ENCODE measurements at places on chromosomes 5 and 9.

DNA sequence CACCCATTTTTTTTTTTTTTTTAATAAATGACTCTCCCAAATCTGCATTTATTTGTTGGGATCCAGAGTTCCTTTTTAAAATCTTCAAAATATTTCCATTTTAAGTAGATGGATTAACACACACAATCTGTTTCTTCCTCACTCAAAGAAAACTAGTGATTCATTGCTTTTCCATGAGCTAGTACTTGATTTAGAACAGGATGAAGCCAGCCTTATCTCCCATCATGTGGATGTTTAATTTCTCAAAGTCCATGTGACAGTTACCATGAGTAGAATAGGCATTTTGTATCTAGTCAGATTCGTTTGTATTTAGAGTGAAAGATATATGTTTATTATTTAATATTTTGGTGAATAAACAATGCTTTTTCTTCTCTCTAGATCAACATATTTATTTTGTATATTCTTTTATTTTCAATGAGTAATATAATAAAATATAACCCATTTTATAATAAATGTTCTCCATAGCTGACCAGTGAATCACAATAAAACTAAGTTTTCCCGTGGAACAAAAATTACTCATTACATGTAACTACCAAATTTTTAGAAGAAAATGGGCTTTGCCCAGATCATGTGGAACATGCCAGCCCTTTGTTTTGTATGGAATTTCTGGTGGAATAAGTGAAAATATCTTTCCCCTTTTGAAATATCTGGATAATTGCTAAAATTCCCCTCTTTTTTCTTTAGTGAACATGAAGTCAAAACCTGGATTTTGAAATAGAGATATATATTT lies 54.9 kb upstream of the RPS23 start:
- no peak for DNase-seq

GRCh38 chr9:129664746-129665388 lies 580 bp upstream of the PRRX2 start:
- DNase-seq, result peak; percentile 44

- no peak for DNase-seq
Measured at GRCh38 chr5:57559110-57559635, 76.6 kb upstream of the ACTBL2 start.

- DNase-seq, result no peak
Measured at GRCh38 chr9:131840220-131840619, 100.3 kb upstream of the RAPGEF1 start.

DNA sequence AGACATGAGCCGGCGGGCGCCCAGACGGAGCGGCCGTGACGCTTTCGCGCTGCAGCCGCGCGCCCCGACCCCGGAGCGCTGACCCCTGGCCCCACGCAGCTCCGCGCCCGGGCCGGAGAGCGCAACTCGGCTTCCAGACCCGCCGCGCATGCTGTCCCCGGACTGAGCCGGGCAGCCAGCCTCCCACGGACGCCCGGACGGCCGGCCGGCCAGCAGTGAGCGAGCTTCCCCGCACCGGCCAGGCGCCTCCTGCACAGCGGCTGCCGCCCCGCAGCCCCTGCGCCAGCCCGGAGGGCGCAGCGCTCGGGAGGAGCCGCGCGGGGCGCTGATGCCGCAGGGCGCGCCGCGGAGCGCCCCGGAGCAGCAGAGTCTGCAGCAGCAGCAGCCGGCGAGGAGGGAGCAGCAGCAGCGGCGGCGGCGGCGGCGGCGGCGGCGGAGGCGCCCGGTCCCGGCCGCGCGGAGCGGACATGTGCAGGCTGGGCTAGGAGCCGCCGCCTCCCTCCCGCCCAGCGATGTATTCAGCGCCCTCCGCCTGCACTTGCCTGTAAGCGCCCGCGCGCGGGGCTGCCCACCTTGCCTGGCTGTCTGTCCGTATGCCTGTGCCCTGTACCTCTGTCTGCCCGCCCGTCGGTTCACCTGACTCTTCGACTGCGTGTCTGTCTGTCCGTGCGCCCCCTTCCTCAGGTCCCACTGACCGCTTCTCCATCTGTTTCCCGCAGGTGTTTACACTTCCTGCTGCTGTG lies 412 bp downstream of the FGF18 start:
- peak; percentile 37 for DNase-seq

DNA sequence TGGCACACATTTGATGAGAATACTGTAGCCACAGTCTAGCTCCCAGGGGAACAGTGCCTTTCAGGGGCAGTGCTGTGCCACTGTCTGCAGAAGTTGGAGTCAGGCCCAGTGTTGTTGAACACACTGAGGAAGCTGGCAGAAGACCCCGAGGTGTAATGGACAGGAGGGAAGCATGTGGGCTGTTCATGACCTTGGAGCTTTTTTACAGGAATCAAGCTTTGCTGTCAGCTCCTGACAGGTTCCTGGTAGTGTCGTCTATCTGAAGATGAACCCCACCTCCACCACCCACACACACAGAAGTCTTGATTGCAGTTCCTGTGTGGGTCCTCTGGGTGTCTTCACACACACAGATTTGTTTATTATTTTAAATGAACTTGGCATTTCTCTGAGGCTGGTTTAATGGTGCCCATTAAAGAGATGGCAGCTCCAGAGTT lies 40.3 kb upstream of the TNFAIP8 start:
- DNase-seq, result peak; percentile 40

DNA sequence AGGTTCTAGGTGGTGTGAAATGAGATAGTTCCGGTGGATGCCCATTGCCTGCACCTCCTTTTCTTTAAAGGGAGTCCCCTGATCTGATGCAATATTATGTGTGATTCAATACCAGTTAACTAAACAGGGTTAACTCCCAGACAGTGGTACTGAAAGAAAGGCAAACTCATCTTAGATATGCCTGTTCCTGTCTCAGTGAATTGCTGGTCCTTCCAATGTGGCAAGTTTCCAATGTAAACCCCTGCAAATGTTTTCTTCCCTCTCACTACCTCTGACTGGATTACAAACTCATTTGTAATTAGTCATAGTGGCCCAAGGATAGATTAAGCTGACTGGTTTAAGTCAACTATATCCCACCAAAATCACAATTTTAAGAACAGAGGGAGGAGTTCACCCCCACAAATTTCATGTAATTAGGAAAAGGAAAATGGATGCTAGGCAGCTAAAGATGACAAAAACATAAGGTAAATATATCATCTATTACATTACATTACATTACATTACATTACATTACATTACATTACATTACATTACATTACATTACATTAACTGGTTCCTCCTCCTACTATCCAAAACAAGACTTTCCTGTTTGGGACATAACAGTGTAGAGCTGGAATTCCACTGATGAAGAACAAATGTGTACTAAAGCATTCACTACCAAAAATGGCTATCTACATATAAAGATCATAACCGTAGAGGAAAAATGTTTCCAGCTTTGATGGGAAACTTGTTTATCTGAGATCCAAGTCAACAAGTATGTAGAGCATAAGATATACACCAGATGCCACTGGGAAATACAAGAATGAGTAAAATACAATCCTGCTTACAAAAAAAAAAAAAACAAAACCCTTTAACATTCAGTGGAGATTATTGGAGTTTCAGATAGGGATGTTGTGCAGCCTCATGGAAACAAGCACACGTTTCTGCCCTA lies 121.5 kb upstream of the SNX2 start:
- no peak for DNase-seq

- DNase-seq, result no peak
Measured at GRCh38 chr5:133884569-133885311, 83.7 kb downstream of the C5orf15 start.

GRCh38 chr9:13429301-13430190 lies 150.1 kb upstream of the MPDZ start:
- DNase-seq, result no peak

DNA sequence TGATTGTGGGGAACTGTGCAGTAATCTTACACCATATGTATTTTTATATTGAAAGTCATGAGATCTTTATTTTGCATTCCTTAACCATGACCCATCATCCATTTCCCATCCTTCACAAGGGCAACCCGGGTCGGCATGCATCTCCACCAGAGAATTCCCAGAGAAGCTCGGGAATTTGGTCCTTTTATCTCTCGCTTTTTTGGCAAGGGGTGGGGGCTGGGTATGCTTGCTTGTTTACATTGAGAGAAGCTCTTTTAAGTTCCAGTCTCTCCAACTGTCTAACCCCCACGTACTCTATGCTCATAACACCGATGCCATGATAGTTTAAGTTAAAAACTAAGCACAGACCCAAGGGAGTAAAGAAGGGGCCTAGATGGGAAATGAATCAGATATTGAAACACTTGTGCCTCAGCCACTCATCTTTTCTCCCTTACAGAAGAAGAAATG lies 109.9 kb upstream of the NFIB start:
- no peak for DNase-seq

GRCh38 chr5:88279584-88279983 lies 10.9 kb upstream of the TMEM161B start:
- DNase-seq, result no peak

GRCh38 chr5:138974227-138975063 lies 99.3 kb upstream of the LRRTM2 start:
- DNase-seq, result no peak

GRCh38 chr5:91162534-91163381 lies 220.4 kb downstream of the ARRDC3 start:
- peak; percentile 10 for DNase-seq

GRCh38 chr5:23507278-23507685 lies at the start of gene PRDM9:
TSS of gene PRDM9 (plus strand) at chr5:23507609. CDS start at chr5:23509034, 1,425 bp downstream.
- no peak for DNase-seq

DNA sequence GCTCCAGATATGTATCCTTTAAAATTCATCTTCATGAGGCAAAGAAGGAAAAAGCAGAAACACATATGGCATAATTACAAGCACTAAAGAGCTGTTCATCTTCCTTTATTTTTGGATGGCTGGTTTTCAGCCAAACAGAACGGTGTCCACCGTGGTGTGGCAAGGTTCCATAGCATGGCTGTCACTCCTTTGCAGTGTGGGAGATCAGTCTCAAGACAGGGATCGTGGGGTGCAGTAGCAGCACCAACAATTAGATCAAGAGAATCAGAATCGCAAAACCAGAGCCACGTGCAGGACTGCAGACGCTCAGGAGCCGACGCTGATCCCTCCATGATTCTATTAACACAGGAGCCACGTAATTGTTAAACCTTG lies 79.5 kb downstream of the SEMA4D start:
- no peak for DNase-seq

DNA sequence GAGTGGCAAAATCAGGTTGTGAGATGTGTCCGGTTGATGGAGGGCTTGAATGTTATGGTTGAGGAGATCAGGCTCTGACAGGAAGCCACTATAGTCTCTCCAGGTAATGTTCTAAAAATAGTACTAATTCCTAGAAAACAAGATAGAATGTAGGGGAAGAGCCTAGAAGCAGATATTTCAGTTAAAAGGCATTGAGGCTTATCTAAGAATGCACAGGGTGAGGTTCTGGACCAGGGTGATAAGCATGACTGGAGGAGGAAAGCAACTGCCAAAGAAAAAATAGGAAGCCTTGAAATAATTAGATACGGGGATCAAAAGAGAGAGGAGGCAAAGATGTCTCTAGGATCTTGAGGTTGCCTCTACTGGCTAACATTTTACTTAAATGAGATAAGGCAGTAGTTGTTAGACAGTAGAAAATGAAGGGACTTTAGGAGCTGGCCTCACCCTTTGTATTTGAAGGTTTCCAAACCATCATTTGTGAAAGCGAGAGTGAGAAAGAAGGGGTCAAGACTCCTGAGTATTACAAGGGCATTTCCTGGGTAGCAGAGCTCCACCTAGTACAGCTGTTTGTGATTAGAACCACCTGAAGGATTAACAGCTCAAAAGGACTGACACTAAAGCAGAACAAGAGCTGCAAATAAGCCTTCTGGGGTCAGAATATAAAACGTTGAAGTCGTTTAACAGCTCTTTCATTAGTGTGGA lies 15.4 kb upstream of the ARL15 start:
- DNase-seq, result no peak

- DNase-seq, result no peak
Measured at GRCh38 chr5:80964491-80964890, 4.3 kb downstream of the RASGRF2 start.

GRCh38 chr9:134026581-134026980 lies 1.3 kb downstream of the BRD3OS start:
- no peak for DNase-seq

- DNase-seq, result no peak
Measured at GRCh38 chr9:2622461-2623287, 1.1 kb downstream of the VLDLR start.

- no peak for DNase-seq
Measured at GRCh38 chr9:92183449-92183848, 68.2 kb upstream of the SPTLC1 start.

- DNase-seq, result no peak
Measured at GRCh38 chr9:87198716-87199115, 251.4 kb upstream of the GAS1 start.
